D341Med (cell line): ENCODE measurements at places on chromosomes 11 and 22.

DNA sequence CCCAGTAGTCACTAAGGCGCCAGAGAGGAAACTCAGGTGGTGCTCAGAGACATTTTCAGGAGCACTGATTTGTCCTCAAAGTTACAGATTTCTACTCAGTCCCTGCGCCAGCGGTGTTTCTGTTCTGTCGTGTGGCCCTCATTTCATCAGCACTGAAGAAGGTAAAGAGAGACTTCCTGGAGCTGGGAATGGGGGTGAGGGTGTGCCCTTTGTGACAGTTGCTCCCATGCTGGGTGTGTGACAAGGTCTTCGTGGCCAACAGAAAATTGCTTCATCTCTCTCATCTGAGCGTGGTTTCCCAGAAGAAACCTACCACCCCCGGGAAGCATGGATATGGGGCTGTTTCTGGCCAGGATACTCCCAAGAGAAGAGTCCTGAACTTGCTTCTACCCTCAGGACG lies 2.0 kb upstream of the PPARA start:
- DNase-seq, result no peak

DNA sequence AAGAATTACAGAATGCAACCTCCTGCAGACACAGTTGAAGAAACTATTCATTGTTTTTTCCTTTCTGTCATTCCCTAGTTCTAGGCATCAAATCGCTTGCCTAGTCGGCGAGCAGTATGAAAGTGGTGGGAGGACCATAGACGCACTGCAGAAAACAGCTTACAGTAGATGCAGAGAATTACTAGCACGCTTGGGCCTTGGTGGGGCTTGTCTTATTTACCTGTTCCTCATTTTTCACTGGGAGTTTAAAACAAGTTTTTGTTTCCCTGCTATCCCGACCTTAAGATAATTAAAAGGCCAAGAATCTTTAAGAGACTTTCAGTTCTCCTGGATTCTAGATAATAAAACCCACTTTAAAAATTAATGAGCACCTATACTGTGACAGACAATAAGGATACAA lies 713 bp upstream of the ARL14EP start:
- no peak for DNase-seq

DNA sequence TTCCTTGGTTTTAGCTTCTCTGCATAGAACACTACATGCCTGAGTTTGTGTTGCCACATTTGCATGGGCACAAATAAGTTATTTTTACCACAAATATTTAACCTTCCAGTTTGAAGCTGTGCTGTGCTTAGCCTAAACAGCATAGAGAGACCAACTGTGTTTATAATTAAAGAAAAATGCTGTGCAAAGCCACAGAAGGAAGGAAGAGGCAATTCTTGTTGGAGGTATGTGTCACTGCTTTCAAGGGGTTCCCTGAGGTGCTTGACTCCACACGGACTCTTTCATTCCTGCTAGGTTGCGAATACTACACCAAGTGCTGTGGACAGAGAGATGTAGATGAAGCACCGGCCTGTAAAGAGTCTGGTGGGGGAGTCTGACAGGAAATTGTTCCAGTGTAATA lies 47.6 kb upstream of the OLFML1 start:
- DNase-seq, result no peak

DNA sequence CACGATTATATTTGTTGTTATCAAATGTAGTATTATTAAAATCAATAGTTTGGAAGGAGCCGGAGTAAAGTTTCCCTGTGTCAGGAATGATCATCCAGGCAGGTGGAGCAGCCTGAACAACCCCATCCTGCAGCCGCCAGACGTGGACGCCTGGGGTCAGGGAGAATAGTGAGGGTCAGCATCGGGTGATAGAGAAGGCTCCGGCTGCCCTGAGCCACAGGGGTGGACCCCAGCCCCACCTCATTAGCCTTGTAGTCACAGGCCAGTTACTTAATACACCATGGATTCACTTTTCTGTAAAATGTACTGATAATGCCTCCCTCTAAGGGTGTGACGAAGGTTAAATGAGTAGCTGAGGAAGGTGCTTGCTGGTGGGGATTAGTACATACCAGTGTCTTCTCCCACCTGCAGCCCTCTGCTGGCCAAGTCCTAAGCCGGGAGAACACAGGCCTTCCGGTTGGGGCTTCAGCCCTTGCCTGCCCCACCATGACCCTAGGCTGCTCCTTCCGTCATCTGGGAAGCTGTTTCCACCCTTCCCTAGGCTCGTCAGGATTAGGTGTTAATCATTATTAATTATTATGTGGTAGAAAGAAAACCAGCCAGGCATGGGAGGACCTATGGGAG lies 14.9 kb downstream of the TMEM121B start:
- DNase-seq, result peak; percentile 52

- DNase-seq, result no peak
Measured at GRCh38 chr11:82398300-82398815, 335.3 kb downstream of the FAM181B start.

GRCh38 chr11:2580571-2581001 lies 119.2 kb downstream of the KCNQ1OT1 start:
- no peak for DNase-seq

DNA sequence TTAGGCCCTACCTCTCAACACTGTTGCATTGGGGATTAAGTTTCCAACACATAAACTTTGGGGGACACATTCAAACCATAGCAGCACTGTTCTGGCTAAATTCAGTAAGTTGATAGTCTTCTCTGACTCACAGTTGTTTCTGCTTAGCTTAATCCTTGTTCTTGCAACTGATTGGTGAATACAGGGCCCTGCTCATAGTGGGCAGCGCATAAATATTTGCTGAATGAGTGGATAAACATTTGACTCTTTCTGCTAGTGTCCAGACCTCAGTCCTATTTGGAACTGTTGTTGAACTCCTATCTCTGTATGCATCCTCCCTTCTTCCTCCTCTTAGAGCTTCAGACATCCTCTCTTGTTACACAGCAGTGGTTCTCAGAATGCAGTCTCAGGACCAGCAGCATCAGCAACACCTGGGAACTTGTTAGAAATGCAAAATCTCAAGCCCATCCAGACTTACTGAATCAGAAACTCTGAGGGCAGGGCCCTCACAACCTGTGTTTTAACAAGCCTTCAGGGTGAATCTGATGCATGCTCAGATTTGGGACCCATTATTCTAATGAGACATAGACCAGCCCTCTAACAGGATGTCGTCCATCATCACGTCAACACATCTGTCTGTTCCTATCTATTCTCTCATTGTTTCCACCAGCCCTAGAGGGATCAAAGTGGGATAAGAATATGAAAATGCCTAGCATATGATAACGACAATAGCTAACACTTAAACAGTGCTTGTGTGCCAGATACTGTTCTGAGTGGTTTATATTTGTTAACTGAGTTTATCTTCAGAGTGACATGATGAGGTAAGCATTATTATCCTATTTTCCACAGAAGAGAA lies 22.3 kb downstream of the SPON1 start:
- DNase-seq, result no peak

- DNase-seq, result no peak
Measured at GRCh38 chr11:30002157-30002785, 14.6 kb downstream of the KCNA4 start.

DNA sequence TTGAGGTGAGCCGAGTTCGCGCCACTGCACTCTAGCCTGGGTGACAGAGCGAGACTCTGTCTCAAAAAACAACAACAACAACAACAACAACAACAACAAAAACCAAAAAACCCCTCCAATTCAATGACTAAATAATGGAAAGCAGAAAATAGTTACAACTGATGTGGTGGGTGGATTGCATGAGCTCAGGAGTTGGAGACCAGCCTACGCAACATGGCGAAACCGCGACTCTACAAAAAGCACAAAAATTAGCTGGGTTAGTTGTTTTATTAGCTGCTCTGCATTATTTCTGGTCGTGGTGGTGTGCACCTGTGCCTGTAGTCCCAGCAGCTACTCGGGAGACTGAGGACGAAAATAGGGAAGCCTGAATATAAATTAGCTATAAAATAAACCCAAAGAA lies 2.6 kb upstream of the PATL1 start:
- no peak for DNase-seq

DNA sequence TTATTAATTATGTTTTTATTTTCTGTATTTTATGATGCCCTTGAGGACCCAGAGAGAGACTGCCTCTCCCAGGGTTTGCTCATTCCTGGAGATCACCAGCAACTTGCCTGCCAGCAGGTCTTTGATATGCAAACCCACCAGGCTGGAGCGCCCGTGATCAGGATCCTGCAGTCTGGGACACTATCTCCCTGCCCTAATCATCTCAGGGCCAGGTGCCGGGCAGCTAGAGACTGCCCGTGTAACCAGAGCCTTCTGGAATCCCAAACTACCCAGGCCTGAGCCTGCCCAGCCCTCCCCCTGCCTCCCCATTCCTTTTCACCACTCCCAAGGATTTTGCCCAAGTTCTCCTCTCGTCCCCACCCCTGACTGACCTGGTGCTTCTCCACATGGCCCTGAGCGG lies 52.2 kb upstream of the B3GAT1 start:
- no peak for DNase-seq

- peak; percentile 80 for DNase-seq
Measured at GRCh38 chr22:26453812-26454500, 24.9 kb downstream of the ASPHD2 start.

- no peak for DNase-seq
Measured at GRCh38 chr11:46947399-46948077, 11.0 kb downstream of the CSTPP1 start.

DNA sequence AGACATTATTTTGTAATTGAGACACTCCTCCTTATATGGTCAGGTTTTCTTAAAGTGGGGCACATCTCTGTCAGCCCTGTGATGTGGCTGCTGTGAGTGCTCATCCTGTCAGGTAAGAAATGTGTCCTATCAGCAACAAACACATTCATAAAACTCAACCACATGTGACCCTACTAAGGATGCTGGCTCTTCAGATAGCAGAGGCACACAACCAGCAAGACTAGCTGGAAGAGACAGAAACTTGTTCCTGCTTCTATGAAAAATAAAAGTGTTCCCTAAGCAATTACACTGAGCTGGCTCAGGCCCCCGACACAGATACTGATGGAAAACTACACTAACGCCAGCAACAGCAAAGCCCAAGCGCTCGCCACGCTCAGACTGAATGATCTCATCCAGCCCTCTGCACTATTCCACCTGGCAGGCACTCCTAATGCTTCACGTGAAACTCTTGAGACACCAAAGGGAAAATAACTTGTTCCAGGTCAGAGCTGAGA lies 49.8 kb upstream of the CYP2D6 start:
- no peak for DNase-seq

DNA sequence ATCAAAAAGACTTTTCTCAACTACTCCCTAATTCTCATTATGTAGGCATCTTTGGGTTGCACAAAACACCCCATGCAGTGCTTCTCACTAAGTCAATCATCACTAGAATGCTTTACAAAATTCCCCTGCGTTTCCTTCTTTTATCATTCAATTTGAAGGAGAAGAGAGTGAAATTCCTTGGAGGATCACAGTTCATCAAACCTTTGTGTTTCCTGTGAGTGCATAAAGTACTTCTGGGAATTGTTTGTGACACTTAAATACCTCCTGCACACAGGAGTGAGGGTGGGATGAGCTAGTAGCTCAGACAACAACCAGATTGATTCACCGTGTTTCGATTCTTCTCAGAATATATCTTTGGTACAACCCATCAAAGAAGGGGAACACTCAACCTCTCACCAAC lies 3.7 kb upstream of the OR5AR1 start:
- no peak for DNase-seq

- no peak for DNase-seq
Measured at GRCh38 chr11:128942817-128943427, at the start of gene TP53AIP1. TSS of gene TP53AIP1 (minus strand) at chr11:128942871. CDS start at chr11:128937818, 5,053 bp downstream.

DNA sequence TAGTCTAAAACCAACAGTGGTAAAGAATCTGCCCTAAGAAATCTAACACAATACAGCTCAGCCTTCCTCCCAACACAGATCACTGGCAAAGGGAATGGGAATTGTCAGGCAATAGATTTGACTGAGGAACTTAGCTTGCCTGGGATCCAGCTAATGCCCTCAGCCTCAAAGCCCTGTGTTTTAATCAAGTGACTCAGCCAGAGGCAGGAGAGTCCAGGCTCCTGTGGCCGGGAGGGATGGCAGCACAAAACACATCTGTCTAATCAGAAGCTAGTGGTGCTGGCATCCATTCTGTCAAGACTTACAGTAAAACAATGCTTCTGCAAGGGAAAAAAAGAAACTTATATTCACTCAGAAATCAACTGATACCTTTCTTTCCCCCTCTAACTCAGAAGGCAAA lies 5.6 kb downstream of the SYTL2 start:
- no peak for DNase-seq

DNA sequence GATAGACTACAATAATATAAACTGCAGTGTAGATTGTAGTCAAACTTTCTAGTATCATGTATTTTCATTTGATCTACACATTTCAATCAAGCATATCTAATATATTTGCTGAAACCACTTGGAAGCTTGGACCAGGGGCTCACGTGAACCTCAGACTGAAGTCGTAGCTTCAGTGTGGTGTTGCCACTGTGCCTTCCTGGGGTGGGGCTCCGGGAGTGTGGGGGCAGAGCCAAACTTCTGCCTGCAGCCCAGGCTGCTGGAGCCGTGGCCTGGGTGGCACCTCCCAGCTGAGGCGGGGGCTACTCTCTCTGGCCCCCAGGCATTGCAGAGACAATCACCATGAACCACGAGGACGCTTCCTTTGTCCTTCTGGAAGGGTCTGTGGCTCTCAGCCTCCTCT lies 36.3 kb upstream of the IGSF9B start:
- no peak for DNase-seq

DNA sequence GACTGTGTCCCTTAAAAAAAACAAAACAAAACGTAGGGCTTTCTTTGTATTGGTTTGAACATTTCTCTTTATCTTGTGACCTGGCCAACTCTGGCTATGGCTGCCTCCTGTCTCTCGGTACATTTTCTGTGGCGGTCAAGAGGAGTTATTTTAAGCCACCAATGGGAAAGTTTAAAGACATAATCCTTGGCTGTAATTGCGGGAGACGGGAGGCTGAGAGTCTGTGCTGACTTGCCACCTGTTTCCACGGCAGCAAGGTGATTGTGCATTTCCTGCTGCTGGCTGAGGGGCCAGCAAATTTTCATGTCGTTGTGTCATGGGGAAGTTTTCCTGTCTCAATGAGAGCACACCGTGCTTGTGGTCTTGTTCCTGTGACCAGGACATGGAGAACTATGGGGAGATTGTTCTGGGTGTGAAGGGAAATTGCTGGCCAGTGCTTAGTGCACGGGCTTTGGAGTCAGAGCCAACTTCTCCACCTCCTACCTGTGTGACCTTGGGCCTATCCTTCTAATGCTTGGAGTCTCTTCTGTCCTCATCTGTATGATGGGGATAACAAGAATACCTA lies 11.0 kb downstream of the PTPRJ start:
- no peak for DNase-seq

DNA sequence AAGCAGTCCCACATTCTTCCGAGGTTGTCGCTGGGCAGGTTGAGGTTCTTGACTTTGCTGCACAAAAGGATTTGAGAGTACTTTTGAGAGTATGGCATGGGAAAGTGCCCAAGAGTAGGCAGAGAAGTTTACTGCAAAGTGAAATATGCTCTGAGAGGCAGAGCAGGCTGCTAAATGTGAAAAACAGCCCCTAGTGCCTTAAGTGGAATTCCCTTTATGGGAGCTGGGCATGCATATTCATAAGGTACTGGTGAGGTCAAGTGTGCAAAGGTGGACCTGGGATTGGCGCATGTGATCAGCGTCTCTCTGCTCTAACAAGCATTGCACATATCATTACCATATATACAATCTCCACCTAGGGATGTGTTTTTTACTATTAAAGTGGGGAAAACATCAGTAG lies 12.0 kb upstream of the APOL4 start:
- no peak for DNase-seq

GRCh38 chr11:59380263-59381059 lies 21.8 kb downstream of the OR5AN1 start:
- no peak for DNase-seq
